NCI-H1930 (cell line): ENCODE measurements at places on chromosomes 1 and 21.

DNA sequence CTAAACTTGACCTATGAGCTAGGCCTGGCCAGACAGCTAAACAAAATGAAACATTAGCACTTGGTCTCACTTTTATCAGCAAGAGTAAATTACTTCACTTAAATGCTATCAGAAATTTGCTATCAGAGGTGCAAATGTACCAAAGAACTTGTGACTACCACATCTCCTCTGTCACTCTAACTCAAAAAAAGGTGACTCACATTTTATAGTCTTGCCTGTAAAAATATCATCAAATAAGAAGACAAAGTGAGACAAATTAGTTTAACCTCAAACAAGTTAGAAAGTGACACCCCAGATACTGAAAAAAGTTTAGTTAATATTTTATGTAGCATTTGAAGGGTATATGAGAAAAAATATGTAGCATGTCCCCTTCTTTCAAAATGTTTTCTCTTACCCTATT is 76.9 kb downstream of the EPS15 start:
- DNase-seq = no peak

- no peak for DNase-seq
Observed at GRCh38 chr1:7885513-7886404, 32.9 kb upstream of the UTS2 start.

GRCh38 chr1:119662034-119662437 is 14.0 kb upstream of the ZNF697 start:
- DNase-seq = no peak

GRCh38 chr1:233700338-233700737 is 86.4 kb downstream of the KCNK1 start:
- DNase-seq = no peak

DNA sequence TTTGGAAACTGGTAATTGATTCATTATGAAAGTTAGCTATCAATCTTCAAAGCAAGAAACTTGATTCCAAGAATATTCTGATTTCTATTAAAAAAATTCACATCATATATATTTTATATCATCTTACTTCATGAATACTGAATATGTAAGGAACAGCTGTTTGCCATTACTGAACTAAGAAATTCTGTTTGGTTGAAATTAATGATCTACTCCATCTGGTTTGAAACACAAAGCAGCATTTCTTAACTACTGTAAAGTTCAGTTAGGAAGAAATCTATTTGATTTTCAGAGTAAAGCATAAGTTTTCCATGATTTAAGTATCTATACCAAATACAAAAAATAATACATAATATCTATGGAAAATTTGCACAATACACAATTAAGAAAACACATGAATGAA is 66.0 kb upstream of the SCYL3 start:
- DNase-seq = no peak
